ENCODE measurements at places on chromosomes 7 and 10. TPM values are rescaled to one million over a fixed set of nuclear protein-coding genes. Genes with fewer than 3 reads are reported as not detected.

DNA sequence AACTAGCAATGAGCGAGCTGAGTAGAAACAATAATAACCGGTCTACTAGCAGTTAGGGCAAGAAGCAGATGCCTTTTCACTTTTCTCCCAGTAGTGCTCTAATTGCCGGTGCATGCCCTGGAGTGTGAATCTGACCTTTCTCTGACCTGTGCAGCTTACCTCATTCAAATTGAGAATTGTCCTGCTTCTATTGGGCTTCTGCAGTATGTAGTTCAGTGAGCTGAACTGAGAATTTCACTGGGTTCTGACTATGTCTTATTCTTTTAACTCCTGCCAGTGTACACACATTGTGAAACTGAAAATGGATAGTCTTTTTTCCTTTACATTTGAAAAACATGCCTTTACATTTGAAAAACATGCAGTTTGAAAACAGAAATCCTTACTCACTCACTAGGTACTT is 157.9 kb upstream of the GRM3 start:
- DNase-seq, result no peak

GRCh38 chr7:34453150-34453549 is 204.9 kb upstream of the NPSR1 start:
- DNase-seq, result no peak

DNA sequence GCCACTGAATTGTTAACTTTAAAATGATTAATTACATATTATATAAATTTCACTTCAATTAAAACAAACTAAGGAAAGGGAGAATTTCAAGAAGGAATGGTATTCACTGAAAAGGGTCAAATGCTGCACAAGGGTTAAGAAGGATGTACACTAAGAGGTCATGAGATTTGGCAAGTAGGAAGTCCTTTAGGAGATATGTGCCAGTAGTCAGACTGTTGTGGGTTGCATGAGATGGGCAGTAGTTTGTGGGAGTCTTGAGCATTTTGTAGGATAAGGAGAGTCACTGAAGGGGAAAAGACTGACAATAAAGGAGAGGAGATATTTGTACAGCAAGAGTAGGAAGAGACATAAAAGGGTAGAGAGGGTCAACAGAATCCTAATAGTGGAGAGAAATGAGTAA is 12.4 kb upstream of the PTPN12 start:
- no peak for DNase-seq

The UPK3BL2 gene
- 7.7 TPM for total RNA-seq

The GRID2IP gene
- not detected for total RNA-seq

The AOC1 gene
- 0.43 TPM for total RNA-seq

GRCh38 chr7:6556196-6556595 is 4.9 kb upstream of the GRID2IP start:
- no peak for DNase-seq
